ENCODE measurements at places on chromosomes 13 and 19.

DNA sequence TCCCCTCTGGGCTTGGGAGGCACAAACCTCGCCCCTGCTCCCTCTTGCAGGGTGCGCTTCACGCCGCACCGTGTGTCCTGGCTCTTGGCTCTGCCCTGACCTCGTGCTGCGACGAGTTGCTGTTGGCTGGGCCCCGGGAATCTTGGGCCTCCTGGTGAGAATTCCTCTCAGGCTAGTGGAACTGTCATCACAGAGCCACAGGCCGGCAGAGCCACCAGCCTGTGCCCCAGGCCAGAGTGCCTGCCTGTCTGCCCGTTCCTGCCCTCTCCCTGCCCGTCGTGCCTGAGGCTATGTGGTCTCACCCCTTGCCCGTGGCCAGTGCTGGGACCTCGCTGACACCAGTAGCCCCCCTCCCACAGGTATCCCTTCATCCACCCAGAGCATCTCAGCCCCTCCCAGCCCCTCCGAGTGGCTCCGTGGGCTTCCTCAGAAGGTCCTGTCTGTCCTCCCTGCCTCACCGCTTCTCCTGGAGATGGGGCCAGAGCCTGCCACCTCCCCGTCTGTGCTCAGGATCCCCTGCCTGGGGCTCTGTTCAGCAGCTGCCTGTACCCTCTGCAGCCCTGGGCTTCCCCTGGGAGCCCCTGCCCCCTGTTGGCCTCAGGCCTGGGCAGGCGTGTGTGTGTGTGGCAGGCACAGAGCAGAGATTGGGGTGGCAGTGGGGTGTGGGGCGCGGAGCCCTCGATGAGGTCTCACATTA is 13.3 kb downstream of the NDUFB7 start:
- DNase-seq = no peak

DNA sequence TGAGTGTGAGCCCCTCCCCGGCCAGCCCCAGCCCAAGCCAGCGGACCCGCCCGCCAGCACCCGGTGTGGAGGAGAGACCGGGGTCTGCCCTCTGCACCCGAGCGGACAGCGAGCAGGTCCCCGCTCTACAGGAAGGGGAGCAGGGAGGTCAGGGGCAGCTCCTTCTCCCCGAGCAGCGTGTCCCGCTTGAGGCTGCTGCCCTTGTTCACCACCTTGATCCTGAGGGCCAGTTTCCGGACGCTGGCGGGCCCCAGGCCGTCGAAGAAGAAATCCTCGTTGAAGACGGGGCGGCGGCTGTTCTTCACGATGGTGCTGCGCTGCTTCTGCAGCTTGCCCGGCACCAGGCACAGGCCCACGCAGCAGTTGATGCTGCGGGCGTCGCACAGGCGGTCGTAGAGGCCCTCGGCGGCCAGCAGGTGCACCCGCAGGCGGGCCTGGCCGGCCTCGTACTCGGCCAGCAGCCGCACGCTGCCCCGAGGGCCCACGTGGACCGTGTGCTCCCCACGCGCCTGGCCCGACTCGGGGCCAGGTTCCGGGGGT is 1.9 kb downstream of the C2CD4C start:
- DNase-seq = no peak

DNA sequence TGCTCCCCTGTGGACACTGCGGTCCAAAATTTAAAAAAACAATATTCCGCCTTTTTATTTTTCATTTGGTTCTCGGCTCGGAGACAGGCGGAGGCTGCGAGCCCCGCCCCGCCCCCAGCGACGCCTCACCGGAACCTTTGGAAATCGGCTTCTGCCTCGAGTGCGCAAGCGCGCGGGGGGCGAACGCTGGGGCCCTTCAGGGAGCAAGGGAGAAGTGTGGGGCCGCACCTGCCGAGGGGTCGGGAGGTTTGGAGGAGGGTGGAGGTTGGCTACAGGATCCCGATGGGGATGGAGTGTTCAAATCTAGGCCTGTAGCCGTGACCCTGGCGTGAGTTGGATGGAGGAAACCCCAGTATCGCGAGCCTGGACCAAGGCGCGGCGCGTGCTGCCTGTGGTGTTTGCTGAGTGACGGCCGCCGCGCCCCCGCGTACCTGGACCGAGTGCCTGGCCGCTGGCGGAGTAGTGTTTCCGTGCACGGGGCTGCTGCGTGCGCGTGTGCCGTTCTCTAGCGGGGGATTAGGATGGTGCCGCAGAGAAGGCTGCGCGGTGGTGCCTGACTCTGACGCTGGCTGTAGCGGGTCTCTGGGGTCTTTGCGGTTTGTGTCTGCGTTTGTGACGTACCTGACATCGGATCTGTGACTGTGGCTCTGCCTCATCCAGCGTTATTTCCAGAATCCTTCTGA is 565 bp upstream of the ZFP30 start:
- DNase-seq = peak; percentile 77

DNA sequence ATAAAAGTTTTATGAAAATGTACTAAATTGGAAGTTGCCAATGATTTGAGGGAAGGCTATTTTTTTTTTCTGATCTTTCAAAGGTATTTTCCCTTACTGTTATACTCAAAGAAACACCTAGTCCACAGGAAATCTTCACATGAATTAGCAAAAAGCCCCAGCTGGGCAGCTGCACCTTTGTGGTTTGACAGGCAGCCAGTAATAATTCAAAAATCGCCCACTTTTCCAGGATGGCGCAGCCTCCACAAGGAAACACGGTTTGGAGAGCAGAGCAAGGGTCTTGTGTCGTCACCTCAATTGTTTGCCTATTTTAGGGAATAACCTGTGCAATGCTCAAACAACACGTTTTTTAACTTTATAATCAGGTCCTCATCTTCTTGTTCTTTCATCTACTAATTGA is 324.9 kb upstream of the GPC6 start:
- no peak for DNase-seq

GRCh38 chr13:67078062-67078461 is 152.1 kb downstream of the PCDH9 start:
- no peak for DNase-seq

DNA sequence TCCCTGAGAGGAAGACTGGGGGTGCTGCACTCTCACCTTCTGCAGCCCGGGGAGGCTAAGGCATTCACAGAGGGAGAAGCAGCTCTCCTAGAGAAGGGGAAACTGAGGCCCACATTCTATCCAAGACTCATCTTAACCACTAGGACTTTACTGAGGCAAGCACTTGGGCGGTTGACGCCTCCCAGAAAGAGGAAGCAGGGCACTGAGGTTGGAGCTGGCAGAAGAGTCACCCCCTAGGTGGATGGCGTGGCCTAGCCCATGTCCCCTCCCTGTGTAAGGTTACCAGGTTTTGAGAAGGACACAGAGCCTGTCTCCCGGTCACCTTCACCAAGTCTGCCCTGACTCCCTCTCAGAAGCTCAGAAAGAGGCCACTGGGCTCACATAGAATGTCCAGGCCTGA is 2.7 kb downstream of the S1PR2 start:
- DNase-seq = no peak

GRCh38 chr13:111536075-111536642 is 215.7 kb downstream of the TEX29 start:
- DNase-seq = no peak

- peak; percentile 55 for DNase-seq
Measured at GRCh38 chr19:15114153-15114540, 6.9 kb downstream of the SYDE1 start.

- DNase-seq = peak; percentile 54
Measured at GRCh38 chr13:73428137-73428536, 369.3 kb downstream of the KLF5 start.

- DNase-seq = no peak
Measured at GRCh38 chr13:46181840-46182490, at the start of gene LCP1. Gene LCP1, minus strand, starts transcription at chr13:46182177. Its CDS starts 22,515 bp downstream, at chr13:46159662.

GRCh38 chr19:29076161-29076560 is 136.8 kb downstream of the UQCRFS1 start:
- DNase-seq = no peak

Data from fibroblast of skin of back (primary cell).